ENCODE measurements at places on chromosomes 6 and 20.
A peak's percentile ranks its signal among the peaks of the same experiment; 100 is the strongest.

GRCh38 chr20:49320460-49320859 lies 42.6 kb upstream of the ZNFX1 start:
- DNase-seq: peak; percentile 41

DNA sequence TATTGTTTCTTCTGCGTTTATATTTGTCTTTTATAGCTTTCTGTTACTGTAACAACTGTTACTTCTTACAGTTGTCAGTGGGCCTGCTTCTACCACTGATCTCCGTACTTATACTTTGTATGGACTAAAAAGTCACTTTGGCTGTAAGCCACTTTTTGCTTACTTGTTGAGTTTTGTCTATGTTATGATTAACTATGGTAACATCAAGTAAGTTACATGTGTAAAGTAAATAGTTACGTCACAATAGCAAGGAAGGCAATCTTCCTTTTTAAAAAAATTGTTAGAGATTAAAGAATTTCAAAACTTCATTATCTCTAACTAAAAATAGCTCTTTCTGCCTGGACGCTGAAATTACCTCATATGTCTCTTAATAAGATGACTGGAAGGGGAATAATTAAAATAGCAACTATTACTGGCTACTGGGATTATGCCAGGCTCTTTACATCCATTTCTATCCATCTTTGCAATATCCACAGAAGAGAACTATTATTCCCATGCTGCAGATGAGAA lies 10.9 kb downstream of the TFB1M start:
- DNase-seq: no peak

GRCh38 chr6:95091823-95092436 lies 485.4 kb upstream of the MANEA start:
- peak; percentile 71 for DNase-seq

DNA sequence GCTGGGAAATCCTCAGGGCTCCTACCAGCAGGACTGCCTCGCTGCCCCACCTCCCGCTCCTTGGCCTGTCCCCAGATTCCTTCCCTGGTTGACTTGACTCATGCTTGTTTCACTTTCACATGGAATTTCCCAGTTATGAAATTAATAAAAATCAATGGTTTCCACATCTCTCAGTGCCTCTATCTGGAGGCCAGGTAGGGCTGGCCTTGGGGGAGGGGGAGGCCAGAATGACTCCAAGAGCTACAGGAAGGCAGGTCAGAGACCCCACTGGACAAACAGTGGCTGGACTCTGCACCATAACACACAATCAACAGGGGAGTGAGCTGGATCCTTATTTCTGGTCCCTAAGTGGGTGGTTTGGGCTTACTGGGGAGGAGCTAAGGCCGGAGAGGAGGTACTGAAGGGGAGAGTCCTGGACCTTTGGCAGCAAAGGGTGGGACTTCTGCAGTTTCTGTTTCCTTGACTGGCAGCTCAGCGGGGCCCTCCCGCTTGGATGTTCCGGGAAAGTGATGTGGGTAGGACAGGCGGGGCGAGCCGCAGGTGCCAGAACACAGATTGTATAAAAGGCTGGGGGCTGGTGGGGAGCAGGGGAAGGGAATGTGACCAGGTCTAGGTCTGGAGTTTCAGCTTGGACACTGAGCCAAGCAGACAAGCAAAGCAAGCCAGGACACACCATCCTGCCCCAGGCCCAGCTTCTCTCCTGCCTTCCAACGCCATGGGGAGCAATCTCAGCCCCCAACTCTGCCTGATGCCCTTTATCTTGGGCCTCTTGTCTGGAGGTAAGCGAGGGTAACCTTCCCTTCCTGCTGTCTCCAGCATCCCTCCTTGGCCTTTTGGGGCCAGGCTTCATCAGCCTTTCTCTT lies at the start of gene CFB:
Gene CFB (plus strand): TSS at position 589 of the 863 bp plus-strand sequence. CDS start 127 bp downstream, at position 716.
- DNase-seq: peak; percentile 83

- no peak for DNase-seq
These were observed 517.0 kb downstream of the TENT5A start for GRCh38 chr6:81235512-81235911.

DNA sequence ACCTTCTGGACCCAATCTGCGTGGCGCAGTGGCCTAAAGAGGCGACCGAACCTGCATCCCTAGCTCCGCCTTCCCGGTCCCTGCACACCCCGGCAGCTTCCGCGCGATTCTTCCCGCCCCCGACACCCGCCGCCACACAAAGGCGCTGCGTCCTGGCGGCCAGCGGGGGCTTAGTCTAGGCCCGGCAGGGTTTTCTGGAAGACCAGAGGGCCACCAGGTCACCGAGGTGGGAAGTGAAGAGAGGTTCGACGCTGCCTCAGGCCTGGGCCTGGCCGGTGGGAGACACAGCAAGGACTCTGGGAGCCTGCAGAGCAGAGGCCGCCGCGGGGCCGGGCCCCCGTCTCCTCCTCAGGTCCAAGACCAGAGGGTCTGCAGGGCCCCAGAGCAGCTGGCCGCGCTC lies 154.9 kb downstream of the OR2B2 start:
- DNase-seq: peak; percentile 27

DNA sequence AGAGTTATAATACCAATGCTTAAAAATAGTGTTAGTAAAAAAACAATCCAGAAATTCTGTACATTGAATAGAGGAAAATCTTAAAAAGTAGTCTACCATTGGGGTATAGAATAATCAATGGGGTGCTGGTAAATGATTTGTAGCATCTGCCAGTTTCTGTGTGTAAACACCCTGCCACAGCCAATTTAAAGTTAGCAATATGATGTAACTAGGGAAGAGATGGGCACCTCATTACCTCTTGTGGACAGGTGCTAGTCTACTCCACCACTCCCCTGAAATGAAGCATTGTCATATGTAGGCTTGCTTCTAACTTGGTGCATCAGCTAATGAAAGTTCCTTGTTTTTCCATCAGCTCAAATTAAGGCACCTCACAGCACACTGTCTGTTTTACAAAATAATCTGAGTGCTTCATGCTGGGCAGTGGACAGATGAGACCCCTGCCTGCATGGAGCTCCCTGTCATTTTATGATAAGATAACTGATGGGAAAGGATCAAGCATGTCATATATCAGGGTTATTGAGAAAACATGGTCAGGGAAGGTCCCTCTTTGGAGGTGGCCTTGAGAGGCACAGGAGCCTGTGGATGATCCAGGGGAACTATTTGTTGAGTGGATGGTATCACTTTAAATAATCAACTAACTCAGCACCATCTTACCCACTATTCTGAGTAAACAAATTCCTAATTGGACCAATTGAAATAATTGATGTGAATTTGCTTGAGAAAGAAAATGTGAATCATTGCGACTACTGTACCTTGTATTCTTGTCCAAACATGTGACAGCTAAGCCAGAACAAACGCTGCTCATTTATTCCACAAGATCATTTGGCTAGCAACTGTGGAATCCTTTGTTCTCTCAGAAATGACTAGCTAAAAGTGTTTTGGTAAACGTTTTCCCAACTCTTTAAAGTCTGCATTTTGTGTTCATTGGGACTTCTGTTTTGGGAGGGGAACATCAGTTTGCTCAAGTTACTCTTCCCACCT lies 45.9 kb upstream of the CSE1L start:
- DNase-seq: no peak

DNA sequence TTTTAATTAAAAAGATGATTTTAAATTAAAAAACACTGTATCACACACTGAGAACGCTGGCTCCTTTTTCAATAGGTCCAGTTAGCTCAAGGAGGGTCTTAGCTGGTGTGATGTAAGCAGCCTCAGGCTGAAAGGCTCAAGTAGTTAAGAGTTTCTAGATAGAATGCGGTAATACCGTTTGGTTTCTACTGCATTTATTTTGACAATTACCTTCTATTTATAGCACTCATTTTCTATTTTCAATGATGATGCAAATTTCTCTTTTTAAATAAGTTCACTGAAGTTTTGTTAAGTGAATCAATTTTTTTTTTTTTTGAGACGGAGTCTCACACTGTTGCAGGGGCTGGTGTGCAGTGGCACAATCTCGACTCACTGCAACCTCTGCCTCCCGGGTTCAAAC lies 87.1 kb downstream of the PREX1 start:
- no peak for DNase-seq

DNA sequence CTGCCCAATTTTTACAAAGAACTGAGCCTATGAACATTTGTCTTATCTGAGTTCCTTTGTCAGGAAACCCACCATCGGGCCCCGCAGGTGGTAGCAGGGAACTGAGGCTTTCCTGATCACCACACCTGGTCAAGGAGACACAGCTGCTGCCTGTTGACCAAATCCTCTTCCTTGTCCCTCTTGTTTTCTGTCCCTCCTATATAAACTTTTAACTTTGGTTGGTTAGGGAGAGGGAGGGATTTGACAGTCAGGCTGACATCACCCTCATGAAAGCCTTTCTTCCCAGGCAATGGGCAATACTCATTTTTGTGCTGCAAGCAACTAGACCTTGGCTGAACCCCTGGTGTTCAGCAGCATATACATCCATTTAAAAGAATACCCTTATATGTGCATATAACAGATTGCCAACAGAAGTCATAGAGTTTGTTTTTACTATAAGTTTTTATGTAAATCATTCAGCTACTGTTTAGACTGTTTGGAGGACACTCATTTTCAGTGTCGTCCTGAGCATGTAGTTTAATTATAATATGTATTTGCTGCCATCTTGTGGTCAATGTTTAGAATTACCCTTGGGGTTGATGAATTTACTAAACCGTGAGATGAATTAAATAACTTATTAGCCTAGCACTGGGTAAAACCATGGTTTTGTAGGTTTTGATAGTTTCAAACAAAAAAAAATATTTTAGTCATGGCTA lies 17.0 kb downstream of the CRISP1 start:
- peak; percentile 43 for DNase-seq

DNA sequence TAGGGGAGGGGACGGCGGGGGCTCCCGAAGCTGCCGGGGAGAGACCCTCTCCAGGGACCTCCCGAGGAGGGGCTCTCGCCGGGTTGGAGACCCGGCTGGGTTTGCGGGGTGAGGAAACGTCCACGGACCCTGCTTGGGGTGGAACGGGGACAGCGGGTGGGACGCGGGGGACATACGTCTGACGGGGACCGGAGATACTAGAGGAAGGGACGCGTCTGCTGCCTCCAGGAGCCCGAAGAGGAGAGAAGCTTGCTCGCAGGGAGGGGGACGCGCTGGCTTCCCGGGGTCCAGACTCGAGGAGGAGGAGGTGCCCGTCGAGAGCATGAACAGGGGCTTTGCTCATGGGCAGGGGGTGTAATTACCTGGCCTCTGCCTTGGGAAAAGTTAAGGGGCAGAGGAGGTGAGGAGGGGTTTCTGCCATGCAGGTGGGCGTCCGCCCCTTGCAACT lies 593 bp downstream of the DNMT3B start:
- no peak for DNase-seq

GRCh38 chr6:163086624-163086920 lies 327.9 kb upstream of the QKI start:
- DNase-seq: peak; percentile 65

DNA sequence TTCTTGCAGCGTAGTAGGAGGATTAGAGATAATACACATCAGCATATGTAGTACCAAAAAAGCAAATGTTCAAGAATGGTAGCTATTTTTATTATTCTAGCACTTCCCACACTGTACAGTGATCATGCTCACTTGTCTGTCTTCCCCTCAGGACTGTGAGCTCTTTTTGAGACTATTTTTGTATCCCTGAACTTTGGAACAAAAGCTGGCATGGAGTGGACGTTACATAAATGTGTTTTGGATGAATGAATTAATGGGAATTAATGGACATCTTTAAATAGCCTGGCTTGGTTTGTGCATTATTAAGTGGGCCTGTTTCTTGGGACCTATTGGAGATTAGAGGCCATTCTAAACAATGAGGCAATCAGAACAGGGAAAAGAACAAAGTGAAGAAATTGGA lies 243.7 kb downstream of the CD83 start:
- no peak for DNase-seq

DNA sequence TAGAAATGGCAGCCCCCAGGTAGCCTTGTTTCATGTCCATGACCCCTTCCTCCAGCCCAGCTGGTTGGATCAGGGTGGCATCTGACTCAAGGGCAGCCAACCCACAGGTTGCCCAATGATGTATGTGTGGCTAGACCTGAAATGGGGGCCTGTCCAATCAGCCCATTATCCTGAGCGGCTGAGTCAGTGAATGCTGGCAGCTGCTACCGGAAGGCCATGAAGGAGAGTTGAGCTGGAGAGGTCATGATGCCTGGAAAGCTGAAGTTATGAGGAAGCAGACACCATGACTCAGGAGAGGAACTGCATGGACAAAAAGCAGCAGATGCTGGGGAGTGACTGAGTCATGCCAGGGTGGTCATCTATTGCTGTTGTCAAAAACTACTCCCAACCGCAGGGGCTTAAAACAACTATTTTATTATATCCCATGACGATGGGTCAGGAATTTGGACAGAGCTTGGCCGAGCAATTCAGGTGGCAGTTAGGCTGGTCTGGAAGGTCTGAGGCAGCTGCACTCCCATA lies 67.3 kb downstream of the MDGA1 start:
- DNase-seq: peak; percentile 99

DNA sequence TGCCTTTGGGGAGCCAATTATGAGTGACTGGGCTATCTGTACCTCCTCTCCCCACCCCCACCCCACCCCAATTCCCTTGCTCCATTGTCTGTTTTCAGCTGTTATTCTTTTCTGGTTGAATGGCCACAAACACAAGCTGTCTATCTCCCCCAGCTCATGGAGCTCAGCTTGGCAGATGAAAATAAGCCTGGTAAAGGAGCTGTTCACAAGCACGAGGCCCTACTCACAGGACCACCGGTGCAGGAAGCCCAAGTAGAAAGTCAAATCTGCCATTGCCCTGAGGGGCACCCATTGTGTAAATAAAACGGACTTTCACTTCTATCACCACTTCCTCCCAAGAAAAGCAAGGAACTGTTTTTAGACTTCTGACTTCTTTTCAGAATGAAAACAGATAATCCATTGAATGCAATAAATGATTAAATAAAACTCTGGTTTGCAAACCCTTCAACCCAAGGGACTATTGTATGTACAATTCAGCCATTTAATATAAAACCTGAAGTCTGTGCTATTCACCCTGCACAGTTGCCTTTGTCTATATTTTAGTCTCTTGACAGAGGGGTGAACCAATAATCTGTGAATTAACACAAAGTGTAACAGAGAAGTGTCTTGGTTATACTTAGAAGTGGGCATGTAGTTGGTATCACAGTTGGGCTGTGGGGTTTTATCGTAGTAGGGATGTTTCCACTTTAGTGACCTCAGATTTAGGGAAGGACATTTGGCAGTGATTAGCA lies 27.7 kb downstream of the RIPOR2 start:
- DNase-seq: no peak

DNA sequence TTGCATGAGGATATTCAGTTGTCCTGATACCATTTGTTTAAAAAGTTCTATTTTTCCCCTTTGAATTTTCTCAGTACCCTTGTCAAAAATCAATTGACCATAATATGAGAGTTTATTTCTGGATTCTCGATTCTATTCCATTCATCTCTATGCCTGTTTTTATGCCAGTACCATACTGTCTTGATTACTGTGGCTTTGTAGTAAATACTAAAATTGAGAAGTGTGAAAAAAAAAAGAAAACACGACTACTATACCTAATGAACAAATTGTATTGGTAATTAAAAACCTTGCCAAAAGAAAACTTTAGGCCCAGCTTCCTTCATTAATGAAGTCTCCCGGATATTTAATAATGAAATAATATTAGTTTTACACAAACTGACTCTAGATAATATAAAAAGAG lies 185.7 kb downstream of the TBC1D7 start:
- no peak for DNase-seq

All from fibroblast of upper back skin (primary cell).